ENCODE measurements at places on chromosomes 3 and 15. TPM values are rescaled to one million over a fixed set of nuclear protein-coding genes. Genes with fewer than 3 reads are reported as not detected.

DNA sequence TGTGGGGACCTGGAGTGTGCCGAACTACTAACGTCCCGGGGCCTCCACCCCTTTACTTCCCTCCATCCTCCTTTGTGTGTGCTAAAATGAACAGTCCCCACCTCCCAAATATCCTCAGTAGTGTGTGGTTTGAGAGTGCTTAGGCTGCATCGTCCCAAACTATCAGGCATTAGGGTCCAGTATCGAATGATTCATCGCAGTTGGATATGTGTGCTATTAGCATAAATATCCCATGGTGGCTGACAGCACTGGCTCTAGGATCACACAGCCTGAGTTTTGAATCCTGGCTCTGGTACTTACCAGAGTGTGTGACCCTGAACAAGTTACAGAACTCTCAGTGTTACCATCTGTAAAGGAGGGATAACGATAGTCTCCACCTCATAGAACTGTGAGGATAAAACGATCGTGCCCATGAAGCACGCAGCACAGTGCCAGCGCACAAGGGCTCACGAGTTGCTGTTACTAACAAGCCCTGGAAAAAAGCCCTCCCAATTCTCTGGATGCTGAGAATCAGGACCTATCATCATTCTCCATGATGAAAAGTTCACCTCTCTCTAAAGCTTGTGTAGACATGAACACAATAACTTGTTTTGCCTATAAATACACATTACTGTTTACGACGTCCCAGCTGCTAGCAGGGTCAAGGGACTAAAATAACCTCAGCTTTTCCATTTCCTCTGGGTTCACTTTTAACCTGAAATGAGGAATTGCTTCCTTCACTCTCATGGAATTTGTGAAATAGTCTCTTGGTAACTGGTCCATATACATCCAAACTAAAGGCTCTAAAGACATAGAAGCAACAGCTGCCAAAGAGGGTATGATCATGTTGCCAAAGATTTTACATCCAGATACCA is 51.0 kb downstream of the VGLL4 start:
- no peaks in the 10 kb centered on the region for H3K36me3 ChIP-seq
- peak overlapping the region; percentile 85 for H3K27ac ChIP-seq
- H3K4me3 ChIP-seq = peak overlapping the region; percentile 31
- DNase-seq = peak; percentile 76
- H3K4me1 ChIP-seq = peaks cover 38% of the 10 kb centered on the region

Gene CCR9
- not detected for total RNA-seq

- no peaks in the 10 kb centered on the region for H3K36me3 ChIP-seq
- H3K27ac ChIP-seq = peak overlapping the region; percentile 88
- H3K4me1 ChIP-seq = peaks cover 23% of the 10 kb centered on the region
Observed at GRCh38 chr3:29281344-29282241, 722 bp downstream of the RBMS3 start.

DNA sequence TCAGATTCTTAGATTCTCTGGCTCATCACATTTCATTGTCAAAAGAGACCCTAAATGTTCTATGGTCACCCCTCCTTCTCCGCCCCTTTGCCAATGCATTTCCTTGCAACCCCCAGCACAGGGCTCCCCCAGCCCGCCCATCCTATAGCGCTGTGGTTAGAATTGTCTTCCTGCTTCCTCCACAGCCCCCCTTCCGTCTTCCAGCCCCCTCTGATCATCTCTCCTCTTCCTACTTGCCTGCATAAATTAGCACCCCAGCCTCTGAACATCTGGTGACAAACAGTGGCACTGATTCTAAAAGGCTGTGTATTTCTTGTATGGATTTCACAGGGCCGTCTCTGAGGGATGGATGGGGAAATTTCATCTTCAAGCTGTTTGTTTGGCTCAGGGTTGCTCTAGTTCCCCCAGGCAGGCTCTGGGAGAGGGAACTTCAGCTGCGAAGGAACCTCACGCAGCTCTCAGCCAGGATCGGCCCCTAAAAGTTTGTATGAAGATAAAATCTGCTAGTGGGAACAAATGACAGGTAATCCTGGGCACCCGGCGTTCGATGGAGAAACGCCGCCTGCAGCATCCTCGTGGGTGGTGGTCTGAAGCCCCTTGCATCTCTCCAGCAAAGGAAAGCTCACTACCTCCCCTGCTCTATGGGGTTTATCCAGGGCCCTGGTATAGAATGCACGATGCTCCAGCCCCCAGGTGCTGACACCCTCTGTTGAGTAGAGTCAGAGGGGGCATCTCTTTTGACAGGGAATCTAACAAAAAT is 83.0 kb downstream of the WNT7A start:
- H3K4me3 ChIP-seq = no peak overlapping the region
- no peaks in the 10 kb centered on the region for H3K4me1 ChIP-seq
- H3K36me3 ChIP-seq = no peaks in the 10 kb centered on the region
- no peak for DNase-seq

Gene ADPRH
- 2.1 TPM for total RNA-seq

Gene PLA2G4D
- not detected for total RNA-seq

Gene CLDN11
- 81.9 TPM for total RNA-seq

Measured in GM23248 (cell line).